Globus pallidus (tissue), 1 donor: ENCODE measurements at places on chromosomes 13 and 19.
A peak's percentile ranks its signal among the peaks of the same experiment; 100 is the strongest.

- DNase-seq = no peak
Observed at GRCh38 chr19:54275951-54276350, 5.0 kb downstream of the LILRB2 start.

GRCh38 chr19:35963514-35963913 lies 27.3 kb downstream of the LRFN3 start:
- DNase-seq = no peak

DNA sequence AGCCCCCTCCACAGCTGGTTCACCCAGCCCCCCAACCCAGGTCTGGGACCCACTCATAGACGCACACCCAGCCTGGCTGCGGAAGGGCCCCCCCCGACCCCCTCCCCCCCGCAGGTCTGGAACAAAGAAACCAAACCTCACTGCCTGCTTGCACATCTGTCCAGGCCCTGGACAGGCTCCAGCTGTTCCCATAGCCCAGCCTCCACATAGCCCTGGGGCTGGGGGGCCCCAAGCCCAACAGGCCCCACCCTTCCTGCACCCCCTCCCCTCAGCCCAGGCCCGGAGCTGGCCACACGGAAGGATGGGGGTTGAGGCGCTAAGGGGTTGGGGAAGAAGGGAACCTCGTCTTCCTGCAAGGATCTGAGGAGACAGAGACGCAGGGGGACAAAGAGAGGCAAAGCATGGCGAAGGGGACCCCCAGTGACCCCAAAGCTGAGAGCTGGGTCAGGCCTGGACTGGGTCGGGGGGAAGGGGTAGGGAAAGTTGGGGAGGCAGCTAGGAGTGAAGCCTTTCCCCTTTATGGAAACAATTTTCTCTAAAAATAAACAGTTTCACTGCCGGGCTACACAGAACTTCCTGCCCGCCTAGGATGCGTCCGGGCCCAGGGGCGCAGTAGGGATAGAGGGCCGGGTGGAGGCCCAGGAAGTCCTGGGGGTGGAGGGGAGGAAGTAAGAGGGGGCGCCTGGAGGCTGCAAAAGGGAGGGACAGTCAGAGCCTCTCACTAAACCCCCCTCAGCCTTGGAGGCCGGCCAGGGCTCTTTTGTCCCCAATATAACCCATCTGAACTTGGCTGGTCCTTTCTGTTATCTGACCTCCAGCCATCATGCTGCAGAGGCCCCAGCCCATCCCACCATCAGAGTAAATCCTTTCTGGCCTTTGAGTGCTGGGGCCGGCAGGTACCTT lies 2.4 kb downstream of the KANK2 start:
- no peak for DNase-seq

DNA sequence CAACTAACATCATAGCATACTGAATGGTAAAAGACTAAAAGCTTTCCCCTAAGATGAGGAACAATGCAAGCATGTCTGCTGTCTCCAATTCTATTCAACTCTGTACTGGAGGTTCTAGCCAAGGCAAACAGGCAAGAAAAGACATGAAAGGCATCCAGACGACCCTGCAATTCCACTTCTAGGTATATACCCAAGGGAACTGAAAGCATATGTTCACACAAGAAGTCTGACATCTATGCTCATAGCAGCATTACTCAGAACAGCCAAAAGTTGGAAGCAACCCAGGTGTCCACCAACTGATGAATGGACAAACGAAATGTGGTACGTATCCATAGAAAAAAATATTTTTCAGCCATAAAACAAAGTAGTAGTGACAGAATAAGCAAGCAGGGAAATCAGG lies 39.1 kb downstream of the PEPD start:
- no peak for DNase-seq

GRCh38 chr13:22128441-22129408 lies 457.9 kb downstream of the FGF9 start:
- no peak for DNase-seq

GRCh38 chr13:87057807-87058520 lies 613.2 kb upstream of the SLITRK5 start:
- no peak for DNase-seq

GRCh38 chr13:26377038-26377437 lies 123.1 kb downstream of the CDK8 start:
- DNase-seq = peak; percentile 6

GRCh38 chr19:51798062-51798461 lies 3.1 kb downstream of the FPR3 start:
- no peak for DNase-seq

DNA sequence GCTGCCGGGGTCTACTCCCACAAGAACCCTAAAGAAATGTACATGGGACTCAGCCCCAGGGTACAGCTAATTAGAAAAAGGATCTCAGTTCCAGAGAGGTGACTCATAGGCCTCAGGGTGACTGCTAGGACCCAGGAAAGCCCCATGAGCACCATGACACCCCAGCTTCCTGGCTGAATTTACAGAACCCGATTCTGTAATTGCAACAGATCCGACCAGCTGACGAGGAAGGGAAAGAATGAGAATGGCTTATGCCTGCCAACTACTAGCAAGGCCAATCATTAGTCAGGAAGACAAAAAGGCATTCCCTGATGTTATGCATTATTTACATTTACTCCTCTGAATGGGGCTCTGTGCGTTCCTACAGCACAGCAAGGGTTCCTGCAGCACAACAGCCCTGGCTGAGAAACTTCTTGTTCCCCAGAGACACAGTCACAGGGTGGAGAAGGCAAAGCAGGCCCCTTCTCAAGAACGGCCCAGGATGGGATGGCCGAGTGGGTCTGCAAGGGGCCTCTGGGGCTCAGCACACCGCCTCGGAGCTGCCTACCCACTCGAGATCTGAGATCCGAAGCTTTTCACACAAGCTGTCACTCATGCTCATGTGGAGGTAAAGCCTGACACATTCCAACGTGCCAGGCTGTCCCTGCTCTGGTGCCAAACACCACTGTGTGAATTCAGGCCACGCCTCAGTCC lies 27.2 kb downstream of the PBX4 start:
- DNase-seq = no peak
